ENCODE measurements at places on chromosomes 1 and 21.

DNA sequence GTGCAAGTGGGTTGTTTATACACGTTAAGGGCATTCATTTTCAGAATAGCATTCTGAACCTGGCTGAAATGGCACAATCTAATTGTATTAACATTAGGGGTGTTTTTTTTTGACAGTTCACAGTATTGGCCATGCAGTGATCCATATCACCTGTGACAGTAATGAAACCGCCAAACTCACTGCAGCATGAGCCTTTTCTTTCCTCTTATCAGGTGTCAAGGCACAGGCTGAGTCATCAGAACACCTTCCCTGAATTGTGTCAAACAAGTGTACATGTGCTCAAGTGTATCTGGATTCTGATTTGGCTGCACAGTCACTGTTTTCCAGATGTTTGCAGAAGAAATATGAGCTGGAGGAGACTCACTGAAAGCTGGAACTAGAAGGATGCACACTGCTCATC is 47.7 kb upstream of the C8B start:
- no peak for DNase-seq

DNA sequence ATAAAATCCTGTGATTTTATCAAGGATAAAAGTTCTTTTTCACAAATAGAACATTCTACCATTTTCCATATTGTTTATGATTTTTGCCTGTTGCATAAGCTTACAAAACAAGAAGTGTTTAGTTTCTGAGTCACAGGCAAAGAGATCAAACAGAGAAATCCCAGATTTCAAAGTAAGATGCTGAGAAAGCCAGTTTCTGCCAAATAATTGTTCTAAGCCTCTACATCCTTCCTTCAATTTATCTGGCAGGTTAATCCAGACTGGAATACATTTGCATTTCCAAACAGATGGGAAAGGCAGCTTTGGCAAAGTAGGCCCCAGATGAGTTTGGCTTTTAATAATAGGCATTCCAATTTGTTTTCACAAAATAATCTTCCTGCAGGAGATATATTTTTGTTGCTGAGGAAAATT is 2.5 kb downstream of the SLC1A7 start:
- DNase-seq, result no peak

DNA sequence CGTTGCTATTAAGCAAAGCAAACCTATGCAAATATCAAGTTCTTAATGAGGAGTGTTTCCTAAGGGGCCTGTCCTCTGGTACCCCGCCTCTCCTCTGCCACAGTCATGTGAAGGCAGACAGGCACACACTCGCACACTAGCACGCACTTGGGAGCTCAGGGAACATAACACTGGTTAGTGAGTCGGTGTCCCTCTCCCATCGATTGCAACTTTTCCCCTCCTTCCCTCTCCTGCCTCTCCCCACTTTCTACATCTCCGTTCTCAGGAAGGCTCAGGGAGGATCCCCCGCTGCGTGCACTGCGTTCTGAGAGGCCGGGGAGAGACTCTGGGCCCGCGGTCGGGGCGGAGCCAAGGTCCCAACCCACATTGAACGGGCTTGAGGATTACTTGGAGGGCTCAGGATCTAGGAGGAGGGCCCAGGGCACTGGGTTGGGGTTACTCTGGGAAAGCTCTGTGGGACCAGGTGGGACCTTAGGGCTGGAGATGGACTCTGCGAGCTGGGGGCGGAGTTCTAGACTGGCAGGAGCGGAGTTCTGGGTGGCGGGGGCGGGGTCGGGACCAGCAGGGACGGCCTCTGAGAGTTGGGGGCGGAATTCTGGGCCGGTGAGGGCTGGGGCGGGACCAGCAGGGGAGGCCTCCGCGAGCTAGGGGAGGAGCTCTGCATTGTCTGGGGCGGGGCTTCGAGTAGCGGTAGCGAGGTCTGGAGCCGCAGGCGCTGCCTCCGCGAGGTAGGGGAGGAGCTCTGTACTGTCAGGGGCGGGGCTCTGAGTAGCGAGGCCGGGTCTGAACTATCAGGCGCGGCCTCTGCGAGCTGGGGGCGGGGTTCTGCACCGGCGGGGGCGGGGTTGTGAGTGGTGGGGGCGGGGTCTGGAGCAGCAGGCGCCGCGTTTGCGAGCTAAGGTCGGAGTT is 533 bp upstream of the LEPR start:
- DNase-seq, result peak; percentile 99

DNA sequence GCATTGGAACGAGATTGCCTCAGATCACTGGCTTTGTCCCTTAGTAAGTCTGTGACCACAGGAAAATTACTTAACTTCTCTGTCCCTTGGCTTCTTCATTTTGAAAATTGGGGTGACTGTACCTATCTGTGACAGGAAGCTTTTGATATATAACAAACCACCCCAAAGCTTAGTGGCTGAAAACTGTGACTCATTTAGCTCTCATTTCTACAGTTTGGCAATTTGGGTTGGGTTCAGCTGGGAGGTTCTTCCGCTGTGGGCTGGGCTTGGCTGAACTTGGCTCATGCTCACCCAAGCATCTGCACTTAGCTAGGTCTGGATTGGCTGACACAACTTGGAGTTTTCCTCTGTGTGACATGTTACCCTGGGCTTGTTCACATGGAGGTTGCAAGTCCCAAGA is 14.0 kb downstream of the C1orf94 start:
- DNase-seq, result no peak

DNA sequence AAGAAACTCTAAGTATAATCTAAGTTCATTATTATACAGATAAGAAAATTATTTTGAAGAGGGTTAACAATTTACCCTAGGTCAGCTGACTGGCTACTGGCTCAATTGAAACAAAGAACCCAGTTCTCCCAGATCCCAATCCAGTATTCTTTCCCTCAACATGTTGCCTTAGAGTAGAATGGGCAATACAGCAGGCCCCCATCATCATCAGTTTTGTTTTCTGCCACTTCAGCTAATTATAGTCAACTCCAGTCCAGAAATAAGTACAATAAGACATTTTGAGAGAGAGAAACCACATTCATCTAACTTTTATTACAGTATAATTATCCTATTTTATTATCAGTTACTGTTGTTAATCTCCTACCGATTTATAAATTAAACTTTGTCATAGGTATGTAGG is 241.2 kb downstream of the ASTN1 start:
- DNase-seq, result no peak

- no peak for DNase-seq
Measured at GRCh38 chr21:45709173-45709572, 65.6 kb downstream of the PCBP3 start.

- DNase-seq, result no peak
Measured at GRCh38 chr1:6601923-6602668, 573 bp downstream of the KLHL21 start.

GRCh38 chr1:90925928-90926869 is 95.6 kb downstream of the ZNF644 start:
- DNase-seq, result no peak

- no peak for DNase-seq
Measured at GRCh38 chr1:9764550-9764949, 59.2 kb downstream of the CLSTN1 start.

DNA sequence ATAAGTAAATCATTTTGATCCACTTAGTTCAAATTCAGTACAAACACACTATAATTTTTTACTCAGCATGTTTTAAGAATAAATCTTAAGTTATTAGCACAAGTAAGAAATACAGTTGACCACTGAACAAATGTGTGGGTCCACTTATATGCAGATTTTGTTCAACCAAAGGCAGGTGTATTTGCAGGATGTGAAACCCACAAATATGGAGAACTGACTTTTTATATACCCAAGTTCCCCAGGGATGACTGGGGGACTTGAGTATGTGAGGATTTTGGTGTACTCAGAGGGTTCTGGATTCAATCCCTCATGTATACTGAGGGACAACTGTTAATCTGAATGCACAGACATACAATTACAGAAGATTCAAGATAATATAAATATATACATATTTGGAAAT is 25.7 kb upstream of the ERICH3 start:
- no peak for DNase-seq

DNA sequence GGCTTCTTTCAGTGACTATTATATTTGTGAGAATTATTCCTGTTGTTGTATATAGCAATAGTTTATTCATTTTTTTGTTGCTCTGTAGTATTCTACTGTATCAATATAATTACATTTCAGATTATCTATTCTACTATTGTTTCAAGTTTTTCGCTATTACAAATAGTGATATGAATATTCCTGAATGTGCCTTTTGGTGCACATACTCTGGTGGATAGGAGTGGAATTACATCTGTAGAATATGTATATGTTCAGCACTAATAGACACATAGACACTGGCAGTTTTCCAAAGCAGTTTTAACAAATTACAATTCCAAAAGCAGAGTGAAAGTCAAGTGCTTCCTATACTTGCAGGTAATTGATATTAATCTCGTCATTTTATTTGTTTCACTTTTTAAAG is 696.2 kb upstream of the PRMT6 start:
- DNase-seq, result no peak

DNA sequence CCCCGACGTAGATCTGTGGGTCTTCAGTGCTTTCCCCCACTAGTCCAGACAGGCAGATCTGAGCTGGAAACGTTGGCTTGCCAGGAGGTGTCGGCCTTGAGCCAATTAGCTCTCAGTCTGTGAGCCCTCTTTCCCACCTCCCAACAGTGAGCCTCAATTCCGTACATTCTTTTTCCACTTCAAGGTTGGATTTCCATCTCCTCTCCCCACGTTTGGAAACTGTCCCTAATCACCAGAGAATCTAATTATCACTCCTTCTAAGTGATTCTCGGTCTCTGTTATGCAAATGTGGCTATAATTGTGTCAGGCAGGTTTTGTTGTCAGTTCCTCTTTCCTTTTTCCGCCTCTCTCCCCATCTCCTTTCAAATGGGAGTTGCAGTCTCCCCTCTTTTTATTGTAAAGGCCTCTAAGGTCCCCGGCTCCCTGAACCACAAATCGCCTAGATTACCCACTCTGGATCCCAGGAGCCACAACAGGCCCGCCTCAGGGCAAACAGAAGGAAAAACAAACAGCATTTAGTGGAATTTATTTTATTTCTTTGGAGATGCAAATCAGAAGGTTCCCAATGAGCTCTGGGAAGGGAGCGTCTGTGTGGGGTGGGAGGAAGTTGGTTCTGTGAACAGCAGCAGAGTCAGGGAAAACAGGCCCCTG is 29.4 kb upstream of the LRRN2 start:
- DNase-seq, result no peak

DNA sequence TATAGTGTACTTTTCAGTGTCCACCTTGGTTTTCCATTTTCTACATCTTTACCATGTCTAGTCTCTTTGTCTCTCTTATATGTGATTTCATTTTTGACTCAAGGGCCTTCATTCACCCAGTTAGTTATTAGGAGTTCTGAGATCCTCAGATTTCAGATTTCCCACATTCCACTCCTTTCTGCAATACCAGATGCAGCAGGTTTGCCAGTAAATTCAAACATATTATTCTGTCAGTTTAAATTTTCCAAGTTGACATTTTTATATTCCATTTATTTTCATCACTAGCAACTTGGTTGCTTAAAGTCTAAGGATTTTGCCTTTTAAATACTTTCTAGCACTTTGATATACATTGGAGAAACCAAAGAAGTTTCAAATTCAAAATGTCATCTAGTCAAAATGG is 42.4 kb downstream of the ABL2 start:
- DNase-seq, result no peak

DNA sequence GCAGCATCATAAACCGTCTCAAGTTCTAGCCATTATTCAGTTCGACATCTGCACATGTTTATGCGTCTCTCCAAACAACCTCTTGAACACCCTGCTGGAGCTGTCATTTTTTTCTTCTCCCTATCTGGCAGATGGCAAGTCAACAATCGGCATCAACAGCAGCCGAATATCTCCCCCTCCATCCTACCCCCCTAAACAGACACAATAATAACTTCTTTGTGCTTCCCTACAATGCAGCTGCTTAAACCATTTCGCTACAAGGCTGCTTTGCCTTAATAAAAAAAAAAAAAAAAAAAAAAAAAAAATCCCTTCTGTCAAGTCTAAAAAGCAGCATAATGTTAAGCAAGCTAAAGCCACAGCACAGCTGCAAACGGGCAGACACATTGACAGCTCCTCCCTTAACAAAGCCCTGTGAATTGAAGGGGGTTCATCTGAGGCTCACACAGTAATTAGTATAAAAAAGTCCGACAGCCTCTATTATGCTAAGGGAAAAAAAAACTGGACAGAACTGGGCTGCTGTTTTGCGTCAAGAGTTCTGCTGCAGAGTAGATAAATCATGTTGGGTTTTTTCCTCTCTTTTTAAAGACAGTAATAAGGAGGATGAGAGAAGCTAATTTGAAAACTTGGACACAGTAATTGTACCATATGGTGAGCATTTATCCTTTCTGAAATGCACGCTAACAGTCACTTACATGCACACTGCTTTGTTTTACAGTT is 136.4 kb downstream of the AKT3 start:
- DNase-seq, result no peak

DNA sequence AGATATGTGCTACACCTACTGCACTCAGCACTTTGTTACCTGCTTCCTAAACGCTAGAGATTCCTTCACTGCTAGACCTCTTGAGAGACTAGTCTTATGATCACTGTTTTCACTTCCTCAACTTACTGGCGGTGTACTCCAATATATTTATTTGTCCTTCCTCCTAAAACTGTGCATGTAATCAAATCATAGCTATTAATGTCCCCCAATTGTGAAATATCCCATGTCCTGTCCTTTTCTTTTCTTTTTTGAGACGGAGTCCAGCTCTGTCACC is 3.4 kb downstream of the SOAT1 start:
- no peak for DNase-seq

DNA sequence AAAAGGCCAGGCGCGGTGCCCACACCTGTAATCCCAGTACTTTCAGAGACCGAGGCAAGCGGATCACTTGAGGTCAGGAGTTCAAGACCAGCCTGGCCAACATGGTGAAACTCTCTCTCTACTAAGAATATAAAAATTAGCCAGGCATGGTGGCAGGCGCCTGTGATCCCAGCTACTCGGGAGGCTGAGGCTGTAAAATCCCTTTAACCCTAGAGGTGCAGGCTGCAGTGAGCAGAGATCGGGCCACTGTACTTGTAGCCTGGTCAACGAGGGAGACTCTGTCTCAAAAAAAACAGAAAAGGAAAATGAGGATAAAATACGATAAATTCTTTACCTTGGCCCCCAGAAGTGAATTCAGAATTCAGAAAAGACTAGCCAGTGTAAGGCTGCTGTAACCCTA is 1.6 kb downstream of the TMEM50B start:
- DNase-seq, result no peak

DNA sequence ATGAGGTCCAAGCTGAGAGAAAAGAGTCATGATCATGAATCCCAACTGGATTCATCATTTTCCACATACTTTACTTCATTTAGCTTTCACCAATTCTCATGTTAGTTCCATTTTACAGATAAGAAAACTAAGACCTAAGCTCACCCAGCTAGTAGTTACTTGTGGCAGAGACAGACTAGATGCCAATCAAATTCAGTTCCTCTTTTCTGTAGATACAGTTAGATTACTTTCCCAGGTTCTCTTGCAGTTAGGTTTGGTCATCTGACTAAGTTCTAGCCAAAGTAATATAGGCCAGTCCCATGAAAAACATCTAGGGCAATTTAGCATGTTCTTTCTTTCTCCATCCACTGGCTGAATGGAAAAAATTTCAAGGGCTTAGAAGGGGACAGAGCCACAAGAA is 8.9 kb upstream of the KCND3 start:
- DNase-seq, result no peak

DNA sequence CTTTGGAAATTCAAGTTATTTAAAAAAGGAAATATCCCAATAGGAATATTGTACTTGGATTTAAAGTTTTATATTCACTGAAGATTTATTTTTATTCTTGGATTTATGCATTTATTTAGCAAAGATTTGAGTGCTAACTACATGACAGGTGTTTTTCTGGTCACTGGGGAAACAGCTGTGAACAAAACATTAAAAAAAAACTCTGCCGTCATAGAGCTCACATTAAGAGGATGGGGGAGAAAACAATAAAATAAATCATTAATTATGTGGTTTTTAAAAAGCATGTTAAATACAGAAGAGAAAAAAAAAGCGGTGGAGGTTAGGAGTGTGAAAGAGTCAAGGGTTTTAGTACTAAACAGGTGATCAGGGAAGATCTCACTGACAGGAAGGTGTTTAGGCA is 149.9 kb downstream of the GALNT2 start:
- no peak for DNase-seq
